ENCODE measurements at places on chromosomes 1 and 21.
A peak's percentile ranks its signal among the peaks of the same experiment; 100 is the strongest.

DNA sequence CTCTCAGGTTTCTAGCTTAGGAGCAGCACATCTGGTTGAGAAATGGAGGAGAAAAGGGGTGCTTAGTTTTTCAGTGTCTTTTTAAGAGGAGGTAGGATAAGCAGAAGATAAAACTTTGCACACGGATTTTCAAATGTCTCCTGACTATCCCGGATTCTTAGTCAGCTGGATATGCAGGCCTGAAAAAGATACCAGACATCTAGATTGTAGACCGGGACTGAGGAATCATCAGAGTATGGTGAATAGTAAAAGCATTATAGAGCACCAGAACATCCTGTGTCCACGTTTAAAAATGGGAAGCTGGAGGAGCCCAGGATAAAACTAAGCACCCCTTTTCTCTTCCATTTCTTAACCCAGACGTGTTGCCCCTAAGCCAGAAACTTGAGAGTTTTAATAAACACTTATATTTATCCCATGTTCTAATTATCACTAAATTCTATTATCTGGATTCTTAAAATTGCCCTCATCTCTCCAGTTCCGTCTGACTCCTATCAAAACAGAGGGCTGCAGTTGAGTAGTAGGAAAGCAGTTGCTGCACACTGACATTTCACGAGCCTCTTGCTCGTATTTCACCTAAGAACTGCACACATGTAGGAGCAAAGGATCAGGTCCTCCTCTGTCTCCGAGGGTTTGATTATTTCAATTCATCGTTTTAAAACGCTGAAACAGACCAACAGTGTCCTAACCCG lies 609 bp downstream of the PIGK start:
- peak; percentile 44 for DNase-seq

- peak; percentile 62 for DNase-seq
These were observed 4.4 kb upstream of the LGR6 start for GRCh38 chr1:202189001-202189790.

GRCh38 chr1:76170084-76170483 lies 95.5 kb downstream of the ST6GALNAC3 start:
- no peak for DNase-seq

DNA sequence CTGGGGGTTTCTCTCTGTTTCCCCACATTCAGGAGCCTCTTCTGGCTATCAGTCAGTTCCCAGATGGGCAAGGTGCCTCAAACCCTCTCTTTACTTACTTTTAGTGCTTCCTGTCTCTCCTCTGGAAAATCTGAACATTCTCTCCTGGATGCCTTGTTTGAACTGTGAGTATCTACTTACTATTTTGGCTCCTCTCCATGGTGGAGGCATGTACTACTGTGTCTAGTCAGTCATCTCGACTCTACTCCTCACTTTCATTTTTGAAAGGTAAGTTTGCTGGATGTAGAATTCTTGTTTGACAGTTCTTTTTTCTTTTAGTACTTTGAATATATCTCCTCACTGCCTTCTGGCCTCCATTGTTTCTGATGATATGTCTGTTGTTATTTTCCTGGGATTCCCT lies 70.9 kb upstream of the FAM78B start:
- no peak for DNase-seq

DNA sequence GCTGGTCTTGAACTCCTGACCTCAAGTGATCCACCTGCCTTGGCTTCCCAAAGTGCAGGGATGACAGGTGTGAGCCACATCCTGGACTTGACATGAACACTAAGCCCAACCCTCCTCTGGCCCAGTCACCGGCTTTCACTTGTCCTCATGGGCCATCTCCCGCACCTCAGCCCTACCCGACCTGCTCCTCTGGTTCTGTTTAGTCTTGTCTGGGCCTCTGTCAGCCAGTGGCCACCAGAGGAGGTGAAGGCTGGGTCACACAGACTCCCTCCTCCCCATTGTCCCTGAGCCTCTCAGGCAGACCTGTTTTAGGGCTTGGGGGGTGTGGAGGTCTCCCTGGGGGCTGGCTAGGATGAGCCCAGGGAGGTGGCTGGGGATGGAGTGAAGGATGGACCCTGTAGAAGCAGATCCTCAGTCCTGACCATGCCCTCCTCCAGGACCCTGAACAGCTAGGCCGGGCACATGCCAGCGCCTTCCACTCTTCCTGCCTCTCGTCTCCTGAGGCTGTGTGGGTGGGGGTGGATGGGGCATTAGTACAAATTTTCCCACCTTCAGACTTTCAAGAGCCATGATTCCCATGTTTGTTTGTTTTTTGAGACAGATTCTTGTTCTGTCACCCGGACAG lies 26.1 kb upstream of the UMODL1 start:
- no peak for DNase-seq

- DNase-seq: peak; percentile 95
These were observed 3.1 kb downstream of the BACE2 start for GRCh38 chr21:41170859-41171609.

DNA sequence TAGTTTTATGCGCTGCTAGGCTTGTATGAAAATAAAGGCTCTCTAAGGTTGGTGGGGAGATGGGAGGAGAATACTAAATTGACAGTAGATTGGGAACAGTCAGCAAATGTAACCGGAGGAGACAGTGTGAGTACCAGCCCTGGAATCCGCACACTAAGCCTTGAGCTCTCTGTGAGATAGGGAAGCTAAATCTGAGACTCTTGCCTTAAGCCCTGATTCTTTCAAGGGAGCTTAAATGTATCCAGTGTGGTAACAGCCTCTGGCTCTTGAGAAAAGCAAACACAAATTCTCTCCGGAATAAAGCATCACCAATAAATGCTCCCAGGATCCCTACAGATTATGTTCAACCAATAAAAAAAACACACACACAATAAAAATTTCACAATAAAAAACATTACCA lies 33.0 kb upstream of the PDPN start:
- DNase-seq: peak; percentile 24

DNA sequence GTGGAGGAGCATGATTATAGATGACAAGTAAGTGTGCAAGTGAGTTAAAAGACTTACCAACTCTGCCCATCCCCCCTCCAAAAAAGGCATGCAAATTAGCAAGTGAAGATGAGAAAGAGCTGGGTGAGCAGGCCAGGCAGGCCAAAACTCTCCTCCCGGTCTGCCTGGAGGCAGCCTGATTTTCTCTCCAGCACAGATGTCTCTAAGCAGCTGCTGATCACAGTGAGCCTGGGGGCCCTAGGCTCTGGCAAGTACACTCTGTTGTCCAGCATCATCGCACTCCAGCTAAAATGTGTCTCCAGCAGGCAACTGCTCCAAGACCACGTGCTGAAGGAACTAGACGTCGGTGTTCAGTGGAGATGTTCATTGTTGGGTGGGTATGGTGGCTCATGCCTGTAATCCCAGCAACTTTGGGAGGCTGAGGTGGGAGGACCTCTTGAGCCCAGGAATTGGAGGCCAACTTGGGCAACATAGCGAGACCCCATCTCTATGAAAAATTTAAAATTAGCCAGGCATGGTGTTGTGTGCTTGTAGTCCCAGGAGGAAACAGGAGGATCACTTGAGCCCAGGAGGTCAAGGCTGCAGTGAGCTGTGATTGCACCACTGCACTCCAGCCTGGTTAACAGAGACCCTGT lies 56.7 kb upstream of the PUM1 start:
- DNase-seq: no peak

DNA sequence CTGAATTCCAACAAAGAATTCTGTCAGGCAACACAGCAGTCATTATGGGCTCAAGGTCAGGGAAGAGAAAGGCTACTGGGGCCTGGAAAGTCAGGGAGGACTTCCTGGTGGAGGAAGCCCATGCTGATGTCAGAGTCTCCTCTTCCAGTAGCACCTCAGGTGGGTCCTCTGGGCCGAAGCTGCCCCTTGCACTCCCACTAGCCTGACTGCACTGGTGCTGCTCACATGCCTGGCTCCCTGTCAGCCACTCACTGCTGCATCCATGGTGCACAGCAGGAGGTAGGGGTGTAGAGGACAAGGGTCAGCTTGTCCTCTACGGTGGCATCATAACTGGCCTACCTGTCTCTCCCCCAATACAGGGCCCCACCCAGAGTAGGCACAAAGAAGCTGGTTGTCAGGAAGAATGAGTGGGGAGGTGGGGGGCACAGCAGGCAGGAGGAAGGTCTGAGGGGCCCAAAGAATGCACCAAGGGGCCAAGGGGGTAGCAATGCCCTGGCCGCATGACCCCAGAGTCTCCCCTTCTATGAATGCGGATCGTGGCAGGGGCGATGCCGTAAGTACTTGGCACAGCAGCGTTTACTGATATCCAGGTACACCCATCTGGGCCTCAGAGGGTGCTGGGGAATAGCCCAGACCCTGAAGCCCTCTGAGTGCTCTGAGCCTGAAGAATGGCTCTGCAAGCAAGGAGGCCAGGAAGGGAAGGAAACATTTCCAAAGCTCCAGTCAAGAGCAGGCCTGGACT lies 80.3 kb downstream of the GLIS1 start:
- DNase-seq: no peak

DNA sequence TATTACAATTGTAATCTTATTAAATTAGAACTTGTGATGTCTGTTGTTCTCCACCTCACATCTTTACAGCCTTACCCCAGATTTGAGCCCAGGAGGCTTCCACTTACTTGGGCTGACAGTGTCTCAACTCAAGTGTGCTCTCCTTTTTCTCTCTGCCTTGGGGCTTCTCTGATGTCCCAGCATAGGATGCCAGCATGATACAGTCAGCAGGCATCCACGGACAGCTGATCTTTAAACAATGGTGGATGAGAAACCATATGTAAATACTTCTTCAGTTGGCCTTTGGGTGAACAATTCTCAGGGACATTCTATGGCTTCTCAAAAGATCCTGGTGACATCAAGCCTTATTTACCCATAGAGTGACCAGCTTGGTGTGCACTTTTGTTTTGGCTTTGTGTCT lies 107.6 kb upstream of the GORAB start:
- no peak for DNase-seq

DNA sequence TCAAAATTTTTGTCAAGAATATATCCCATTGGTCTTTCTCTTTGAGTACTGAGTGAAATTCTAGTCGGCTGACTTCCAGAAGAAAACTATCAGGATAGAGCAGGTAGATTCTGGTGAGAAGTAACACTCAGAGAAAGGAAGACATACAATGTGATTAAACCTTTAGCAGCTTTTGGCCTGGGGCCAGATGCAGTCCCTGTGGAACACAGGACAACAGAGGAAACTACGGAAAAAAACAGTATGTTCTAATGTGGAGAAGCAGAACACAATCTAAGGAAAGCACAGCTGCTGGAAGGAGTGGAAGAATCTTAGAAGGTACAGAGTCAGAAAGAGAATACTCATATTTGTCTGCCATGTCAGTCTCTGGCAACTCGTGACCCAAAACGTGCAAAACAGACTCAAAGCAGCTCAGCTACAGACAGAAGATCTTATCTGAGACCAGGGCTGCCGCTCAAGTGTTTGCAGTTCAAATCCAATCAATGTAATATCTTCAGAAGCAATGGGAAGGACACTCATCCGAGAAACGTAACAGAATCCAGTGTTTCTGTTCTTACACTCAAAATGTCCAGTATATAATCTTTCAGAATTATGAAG lies 283.8 kb downstream of the MRPL39 start:
- peak; percentile 36 for DNase-seq

DNA sequence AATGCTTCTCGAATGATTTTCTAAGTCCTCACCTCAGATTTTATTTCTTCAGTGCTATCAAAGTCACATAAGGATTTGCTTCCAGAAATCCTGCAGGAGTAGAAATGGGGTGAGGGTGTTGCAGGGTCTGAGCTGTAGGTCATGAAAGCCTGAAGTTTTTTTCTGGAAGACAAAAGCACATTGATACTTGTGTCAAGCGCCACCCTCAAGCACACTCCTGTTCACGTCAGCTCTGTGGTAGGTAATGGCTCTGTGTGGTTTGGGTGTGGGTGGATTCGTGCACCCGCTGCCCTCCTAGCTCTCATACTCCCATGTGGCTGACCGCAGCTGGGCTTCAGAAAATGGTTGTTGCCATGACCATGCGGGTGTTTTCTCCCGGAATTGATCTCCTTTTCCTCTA lies 39.9 kb downstream of the AKNAD1 start:
- peak; percentile 97 for DNase-seq

GRCh38 chr1:219927956-219928790 lies at the start of gene SLC30A10:
TSS of gene SLC30A10 (minus strand) at chr1:219928557. CDS start at chr1:219928440, 117 bp downstream.
- no peak for DNase-seq

DNA sequence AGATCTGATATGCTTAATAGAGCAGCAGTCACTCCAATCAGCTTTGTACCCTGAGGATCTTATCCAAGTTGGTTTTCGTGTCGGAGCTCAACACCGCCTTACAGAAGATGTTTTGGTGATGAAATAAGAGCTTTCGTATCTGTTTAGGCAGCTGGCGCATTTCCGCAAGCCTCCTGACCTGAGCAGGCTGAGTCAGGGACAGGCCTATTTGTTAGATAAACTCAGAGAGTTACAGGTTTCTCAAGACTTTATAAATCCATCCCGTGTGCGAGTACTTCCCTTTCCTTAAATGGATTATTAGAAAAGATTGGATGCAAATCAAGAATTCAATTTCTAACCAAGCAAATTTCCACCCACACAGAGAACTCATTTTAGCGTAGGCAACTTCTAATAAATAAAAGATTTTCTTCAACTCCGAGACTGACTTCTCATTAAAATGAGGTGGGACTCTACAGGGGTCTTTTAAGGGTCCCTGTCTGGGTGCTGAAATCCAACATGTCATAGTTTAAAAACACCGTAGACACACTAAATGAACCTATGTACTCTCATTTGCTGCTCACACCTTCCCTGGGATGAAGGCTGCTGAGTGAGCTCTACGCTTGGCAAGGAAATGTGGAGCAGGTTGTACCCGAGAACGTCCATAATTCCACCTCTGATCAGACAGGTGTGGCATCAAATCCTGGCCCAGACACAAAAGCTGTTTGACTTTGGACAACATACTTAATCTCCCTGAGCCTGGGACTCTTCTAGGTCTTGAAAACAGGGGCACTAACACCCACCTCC lies 106.9 kb upstream of the F3 start:
- peak; percentile 95 for DNase-seq

DNA sequence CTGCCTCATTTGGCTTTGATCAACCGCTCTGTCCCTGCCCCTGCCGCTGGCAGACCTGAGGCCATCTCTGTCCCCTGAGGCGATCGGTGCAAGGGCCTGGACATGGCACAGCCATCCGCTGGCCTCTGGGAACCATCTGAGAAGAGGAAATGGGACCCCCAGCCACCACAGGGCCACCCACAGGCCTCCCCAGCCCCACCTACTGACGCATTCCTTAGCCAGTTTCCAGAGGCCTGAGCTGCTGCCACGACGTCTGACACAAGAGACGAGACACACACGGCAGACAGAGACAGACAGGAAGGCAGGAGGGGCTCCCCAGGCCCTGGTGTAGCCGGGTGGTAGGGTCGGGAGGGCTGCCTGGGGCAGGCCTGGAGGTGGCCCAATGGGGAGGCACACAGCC lies 37.3 kb upstream of the EDN2 start:
- DNase-seq: no peak

DNA sequence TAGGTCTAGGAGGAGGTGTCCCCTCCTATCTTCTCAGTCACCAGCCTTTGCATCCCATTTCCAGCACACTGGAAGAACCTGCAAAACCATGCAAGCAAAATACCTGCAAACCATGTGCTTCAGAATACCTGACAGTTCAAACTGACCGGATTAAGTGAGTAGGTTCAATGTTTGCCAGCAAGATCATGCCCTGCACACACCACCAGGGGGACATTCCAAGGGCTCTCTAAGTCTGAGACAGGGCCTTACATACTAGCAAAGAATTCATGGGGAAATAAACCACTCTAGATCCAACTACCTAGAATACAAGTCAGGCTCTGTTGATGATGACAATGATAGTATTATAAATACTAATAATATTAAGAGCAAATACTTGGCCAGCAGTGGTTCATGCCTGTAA lies 27.6 kb downstream of the INPP5B start:
- DNase-seq: peak; percentile 37
